ENCODE measurements at places on chromosomes 11 and 22. TPM values are rescaled to one million over a fixed set of nuclear protein-coding genes. Genes with fewer than 3 reads are reported as not detected.

DNA sequence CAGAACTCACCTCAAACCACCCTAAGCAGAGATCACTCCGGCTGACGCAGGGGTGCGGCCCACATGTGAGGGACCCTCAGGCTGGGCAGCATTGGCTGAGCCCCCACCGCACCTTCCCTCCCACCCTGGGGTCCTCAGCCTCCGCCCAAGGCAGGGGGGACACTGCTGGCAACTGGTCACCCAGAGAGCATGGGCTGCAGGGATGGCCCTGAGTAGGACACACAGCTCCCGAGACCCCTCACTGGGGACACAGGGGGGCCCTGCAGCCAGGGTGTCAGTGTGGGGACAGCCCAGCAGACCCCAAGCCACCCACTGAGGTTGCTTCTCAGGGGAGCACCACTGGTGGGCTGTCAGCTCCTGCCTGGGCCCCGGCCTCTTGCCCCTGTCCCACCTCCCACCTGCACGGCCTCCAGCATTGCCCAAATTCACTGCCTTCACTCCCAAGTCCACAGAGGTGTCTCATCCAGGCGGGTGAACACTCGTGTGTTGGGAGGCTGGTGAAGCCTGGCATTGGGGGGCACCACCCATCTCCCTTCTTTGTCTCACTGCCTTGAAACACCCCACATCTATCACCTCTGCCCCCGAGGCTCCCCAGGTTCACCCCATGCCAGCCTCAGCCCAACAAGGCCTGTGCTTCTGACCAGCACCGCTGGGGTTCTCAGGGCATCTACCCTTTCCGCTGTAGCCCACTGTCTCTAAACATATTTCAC lies 4.7 kb downstream of the C11orf21 start:
- no peak overlapping the region for H3K4me3 ChIP-seq
- H3K27me3 ChIP-seq = peaks cover 19% of the 10 kb centered on the region
- H3K36me3 ChIP-seq = no peaks in the 10 kb centered on the region
- no peak overlapping the region for H3K27ac ChIP-seq

DNA sequence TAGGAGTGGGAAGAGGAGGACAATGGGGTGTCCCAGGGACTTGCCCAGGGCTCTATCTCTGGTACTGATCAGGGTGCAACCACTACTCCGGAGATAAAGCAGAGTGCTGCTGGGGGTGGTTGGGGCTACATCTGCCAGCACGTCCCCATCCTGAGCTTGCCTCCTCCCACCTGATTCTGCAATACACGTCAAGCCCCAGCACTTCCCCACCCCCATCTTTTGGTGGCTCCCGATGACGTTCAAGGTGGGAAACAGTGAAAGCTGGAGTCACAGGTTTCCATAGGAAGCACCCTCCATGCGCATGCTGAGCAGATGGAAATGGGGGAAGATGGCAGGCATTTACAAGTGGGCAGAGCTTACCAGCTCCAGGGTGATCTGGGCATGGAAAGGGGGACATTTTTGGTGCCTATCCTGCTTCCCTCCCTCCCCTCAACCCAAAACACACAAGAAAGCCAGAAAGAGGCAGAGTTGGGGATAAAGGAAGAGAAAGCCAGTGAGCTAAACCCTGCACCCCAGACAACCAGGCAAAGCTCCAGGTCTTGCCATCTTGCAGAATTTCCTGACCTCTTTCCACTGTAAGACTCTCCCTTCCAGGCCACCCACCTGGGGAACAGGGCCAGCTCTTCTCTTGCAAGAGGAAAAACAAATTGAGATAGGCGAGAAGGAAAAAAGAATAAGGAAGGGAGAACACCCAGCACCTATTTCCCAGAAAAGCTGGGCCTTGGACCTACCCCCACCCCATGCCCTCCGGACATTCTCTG lies 15.8 kb downstream of the SYT7 start:
- H3K27ac ChIP-seq = no peak overlapping the region
- H3K4me3 ChIP-seq = no peak overlapping the region
- no peak for DNase-seq
- peaks cover 8% of the 10 kb centered on the region for H3K27me3 ChIP-seq
- no peaks in the 10 kb centered on the region for H3K4me1 ChIP-seq

Gene GUCY1A2
- total RNA-seq = 1.1 TPM

DNA sequence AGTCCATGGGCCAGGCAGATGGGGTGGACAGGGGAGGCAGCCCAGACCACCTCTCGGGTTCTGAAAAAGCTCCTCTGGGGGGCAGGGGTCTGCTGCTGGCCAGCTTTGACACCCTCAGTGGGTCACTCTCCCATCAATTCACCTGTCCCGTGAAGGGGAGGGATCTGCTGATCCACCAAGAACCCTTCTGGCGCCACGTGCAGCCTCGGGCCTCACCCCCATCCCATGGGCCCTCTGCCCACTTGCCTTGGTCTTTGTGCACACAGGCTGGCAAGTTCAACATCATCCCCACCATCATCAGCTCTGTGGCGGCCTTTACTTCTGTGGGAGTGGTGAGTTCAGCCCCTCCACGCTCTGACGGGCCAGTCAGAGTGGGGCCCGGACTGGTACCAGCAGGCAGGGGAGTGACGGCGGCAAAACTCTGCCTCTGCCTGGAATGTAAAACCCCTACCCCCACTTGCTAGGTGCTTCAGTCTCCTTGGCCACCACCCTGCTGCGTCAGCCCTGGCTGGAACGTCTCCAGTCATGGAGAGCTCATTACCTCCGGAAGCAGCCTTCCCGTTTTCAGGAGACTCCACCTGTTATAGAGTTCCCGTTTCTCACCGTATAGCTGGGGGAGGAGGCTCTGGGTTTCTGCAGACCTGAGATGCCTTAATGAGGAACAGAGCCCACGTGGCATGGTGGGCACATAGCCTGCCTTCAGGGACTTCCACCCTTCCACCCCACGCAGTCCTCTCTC lies 12.7 kb downstream of the PRG3 start:
- H3K4me3 ChIP-seq = no peak overlapping the region
- H3K36me3 ChIP-seq = no peaks in the 10 kb centered on the region
- no peak overlapping the region for H3K27ac ChIP-seq
- H3K4me1 ChIP-seq = no peaks in the 10 kb centered on the region
- DNase-seq = no peak

Data from cardiac muscle cell (in vitro differentiated cells and primary cell).